Chondrocyte (in vitro differentiated cells): ENCODE measurements at places on chromosomes 12 and 14. TPM values are rescaled to one million over a fixed set of nuclear protein-coding genes. Genes with fewer than 3 reads are reported as not detected.

ANKRD33 gene
- not detected in 3 replicates for total RNA-seq

CSRP2 gene
- 204 to 240 TPM (median 215 TPM) in 3 replicates for total RNA-seq

SLC6A13 gene
- total RNA-seq, result 0.37 to 0.59 TPM in 2 of 3 replicates, not detected in the other

RAD52 gene
- 9.6 to 13.0 TPM (median 9.9 TPM) in 3 replicates for total RNA-seq

MMP14 gene
- 486 to 1,030 TPM (median 987 TPM) in 3 replicates for total RNA-seq

MYO1H gene
- not detected in 3 replicates for total RNA-seq

GLIPR1L2 gene
- total RNA-seq, result 0.44 to 0.97 TPM (median 0.65 TPM) in 3 replicates

KCNK10 gene
- not detected in 3 replicates for total RNA-seq

CACNA2D4 gene
- 0.30 to 0.92 TPM in 2 of 3 replicates, not detected in the other for total RNA-seq

CPM gene
- 0.29 to 1.3 TPM (median 0.67 TPM) in 3 replicates for total RNA-seq

IRAK4 gene
- total RNA-seq, result 6.5 to 7.5 TPM (median 7.3 TPM) in 3 replicates

HELB gene
- 1.5 to 2.9 TPM (median 2.3 TPM) in 3 replicates for total RNA-seq

TSPAN8 gene
- total RNA-seq, result 0.22 TPM in 1 of 3 replicates, not detected in the others

IFNG-AS1 gene
- 0.18 to 0.20 TPM in 2 of 3 replicates, not detected in the other for total RNA-seq

ZNF891 gene
- 1.0 to 1.8 TPM (median 1.3 TPM) in 3 replicates for total RNA-seq

WIF1 gene
- not detected in 3 replicates for total RNA-seq

IL22 gene
- total RNA-seq, result not detected in 3 replicates

PRPH gene
- not detected in 3 replicates for total RNA-seq

C12orf50 gene
- 0.31 TPM in 1 of 3 replicates, not detected in the others for total RNA-seq

KRT74 gene
- not detected in 3 replicates for total RNA-seq

IFT81 gene
- total RNA-seq, result 8.6 to 10.9 TPM (median 8.9 TPM) in 3 replicates

IL26 gene
- total RNA-seq, result 0.67 to 2.5 TPM in 2 of 3 replicates, not detected in the other

MUCL1 gene
- not detected in 3 replicates for total RNA-seq

KCNA5 gene
- total RNA-seq, result 1.0 to 6.7 TPM (median 6.5 TPM) in 3 replicates

ELK3 gene
- total RNA-seq, result 37.1 to 62.1 TPM (median 38.8 TPM) in 3 replicates

PNMA1 gene
- total RNA-seq, result 72.0 to 85.2 TPM (median 72.1 TPM) in 3 replicates

RARG gene
- total RNA-seq, result 19.4 to 30.0 TPM (median 21.7 TPM) in 3 replicates

SMOC1 gene
- 0.41 to 1.7 TPM (median 1.1 TPM) in 3 replicates for total RNA-seq

STX2 gene
- 28.4 to 42.6 TPM (median 40.4 TPM) in 3 replicates for total RNA-seq

TXNRD1 gene
- total RNA-seq, result 82.7 to 104 TPM (median 94.5 TPM) in 3 replicates

LGR5 gene
- 13.8 to 31.0 TPM (median 14.3 TPM) in 3 replicates for total RNA-seq

TRIM9 gene
- 13.0 to 15.5 TPM (median 13.4 TPM) in 3 replicates for total RNA-seq

OAS1 gene
- not detected in 3 replicates for total RNA-seq

NFATC4 gene
- total RNA-seq, result 93.4 to 99.2 TPM (median 97.7 TPM) in 3 replicates

DLK1 gene
- total RNA-seq, result 0.33 to 0.45 TPM in 2 of 3 replicates, not detected in the other

UNG gene
- total RNA-seq, result 13.6 to 23.7 TPM (median 15.2 TPM) in 3 replicates

ACOT6 gene
- total RNA-seq, result not detected in 3 replicates

TGM1 gene
- 3.2 to 5.0 TPM (median 3.3 TPM) in 3 replicates for total RNA-seq

PTGDR gene
- 0.07 TPM in 1 of 3 replicates, not detected in the others for total RNA-seq

PIP4K2C gene
- total RNA-seq, result 27.9 to 33.1 TPM (median 30.5 TPM) in 3 replicates

CCND2 gene
- total RNA-seq, result 128 to 158 TPM (median 129 TPM) in 3 replicates

GLT1D1 gene
- total RNA-seq, result 0.22 to 0.44 TPM (median 0.27 TPM) in 3 replicates

POTEG gene
- not detected in 3 replicates for total RNA-seq

LRRC10 gene
- total RNA-seq, result not detected in 3 replicates

ADAM21 gene
- total RNA-seq, result 0.13 to 0.15 TPM (median 0.15 TPM) in 3 replicates

DDIT3 gene
- 9.6 to 79.1 TPM (median 79.0 TPM) in 3 replicates for total RNA-seq

FGD6 gene
- 8.6 to 9.6 TPM (median 9.0 TPM) in 3 replicates for total RNA-seq

LAG3 gene
- 0.56 to 1.7 TPM (median 1.0 TPM) in 3 replicates for total RNA-seq

COX6A1 gene
- 299 to 302 TPM (median 300 TPM) in 3 replicates for total RNA-seq

CLEC4D gene
- total RNA-seq, result not detected in 3 replicates

PIK3C2G gene
- total RNA-seq, result not detected in 3 replicates

PSMC1 gene
- 78.6 to 97.6 TPM (median 79.3 TPM) in 3 replicates for total RNA-seq

SERPINA12 gene
- total RNA-seq, result not detected in 3 replicates

ARMH4 gene
- total RNA-seq, result 22.7 to 30.4 TPM (median 23.3 TPM) in 3 replicates
